ENCODE measurements at places on chromosomes 3 and 15. TPM values are rescaled to one million over a fixed set of nuclear protein-coding genes. Genes with fewer than 3 reads are reported as not detected.

GRCh38 chr3:33956206-33956605, 157.8 kb downstream of the PDCD6IP start:
- DNase-seq = no peak

DNA sequence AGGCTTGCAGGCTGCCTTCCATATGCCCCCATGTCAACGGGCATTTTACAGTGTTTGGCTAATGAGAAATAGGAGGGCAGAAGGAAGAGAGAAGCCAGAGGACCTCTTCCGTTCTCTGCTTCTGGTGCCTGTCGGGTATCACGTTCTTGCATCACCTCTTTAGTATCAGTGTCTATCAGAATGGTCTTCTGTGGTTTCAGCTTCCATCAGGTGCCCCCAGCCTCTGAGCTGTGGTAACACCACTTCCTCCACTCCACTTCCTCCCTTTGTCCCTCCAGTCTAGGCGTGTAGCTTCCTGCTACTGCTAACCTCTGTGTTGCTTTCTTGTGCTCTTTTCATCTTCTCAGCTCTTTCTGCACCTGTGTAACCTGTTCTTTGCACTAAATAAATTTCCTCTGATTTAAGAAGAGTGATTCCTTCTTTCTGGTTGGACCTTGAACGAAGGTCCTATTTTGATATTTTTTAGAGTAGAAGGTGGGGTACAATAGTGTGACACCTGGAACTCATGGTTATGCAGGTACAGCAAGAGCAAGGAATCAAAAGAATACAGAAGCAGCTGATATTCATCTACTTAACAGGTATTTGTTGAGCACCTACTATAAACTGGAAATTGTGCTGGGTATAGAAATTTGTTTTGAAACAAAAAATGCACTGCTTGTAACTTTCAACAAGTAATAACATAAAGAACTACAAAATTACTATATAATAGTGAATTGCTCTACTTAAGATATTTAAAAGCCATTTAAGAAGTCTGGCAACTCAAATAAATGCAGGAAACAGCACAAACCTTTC, 27.4 kb upstream of the FOXB1 start:
- no peak for DNase-seq

DNA sequence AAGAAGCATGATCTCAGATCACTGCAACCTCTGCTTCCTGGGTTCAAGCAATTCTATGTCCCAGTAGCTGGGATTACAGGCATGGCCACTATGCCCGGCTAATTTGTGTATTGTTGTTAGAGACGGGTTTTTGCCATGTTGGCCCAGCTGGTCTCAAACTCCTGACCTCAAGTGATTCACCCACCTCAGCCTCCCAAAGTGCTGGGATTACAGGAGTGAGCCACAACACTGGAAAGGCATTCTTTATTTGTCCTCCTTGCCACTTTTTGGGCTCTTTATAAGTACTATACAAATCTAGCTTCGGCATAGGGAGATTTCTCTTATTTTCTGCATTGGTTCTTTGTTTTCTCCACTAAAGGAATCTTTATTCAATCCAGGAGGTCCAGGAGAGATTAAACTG, 18.6 kb downstream of the CMTM8 start:
- no peak for DNase-seq

- no peak for DNase-seq
These were observed 22.8 kb upstream of the TM2D3 start for GRCh38 chr15:101675015-101675414.

DNA sequence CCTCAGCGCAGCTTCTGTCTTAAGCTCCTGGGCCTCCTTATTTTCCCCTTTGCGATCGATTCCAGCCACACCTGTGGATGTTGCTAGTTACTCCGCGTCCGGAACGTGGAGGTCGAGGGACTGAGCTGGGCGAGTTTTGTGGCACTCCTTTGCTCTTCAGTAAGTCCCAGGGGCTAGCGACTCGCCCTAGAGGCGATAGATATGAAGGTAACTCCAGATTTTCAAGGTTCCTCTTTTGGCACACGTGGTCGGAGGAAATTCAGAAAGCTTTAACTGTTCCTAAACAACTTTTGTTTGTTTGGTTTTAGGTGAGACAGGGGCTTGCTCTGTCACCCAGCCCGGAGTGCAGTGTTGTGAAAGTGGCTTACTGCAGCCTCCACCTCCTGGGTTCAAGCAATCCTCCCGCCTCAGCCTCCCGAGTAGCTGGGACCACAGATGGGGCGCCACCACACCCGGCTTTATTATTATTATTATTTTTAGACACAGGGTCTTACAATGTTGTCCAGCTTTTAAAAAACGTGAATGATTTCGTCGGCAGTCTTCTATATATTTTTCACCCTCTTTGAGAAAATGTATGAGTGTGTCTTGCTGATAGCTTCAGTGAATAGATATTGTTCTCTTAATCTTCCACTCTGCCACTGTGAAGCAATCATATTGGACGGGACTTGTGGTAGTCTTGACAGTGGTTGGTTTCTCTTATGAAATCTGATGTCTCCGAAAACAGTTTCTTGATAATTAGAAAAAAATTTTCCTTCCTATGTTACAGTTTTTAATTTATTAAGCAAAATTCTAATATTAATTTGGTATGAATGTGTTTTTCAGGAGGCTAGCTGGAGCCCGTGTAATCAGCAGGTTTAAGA, 785 bp downstream of the MFSD1 start:
- no peak for DNase-seq

DNA sequence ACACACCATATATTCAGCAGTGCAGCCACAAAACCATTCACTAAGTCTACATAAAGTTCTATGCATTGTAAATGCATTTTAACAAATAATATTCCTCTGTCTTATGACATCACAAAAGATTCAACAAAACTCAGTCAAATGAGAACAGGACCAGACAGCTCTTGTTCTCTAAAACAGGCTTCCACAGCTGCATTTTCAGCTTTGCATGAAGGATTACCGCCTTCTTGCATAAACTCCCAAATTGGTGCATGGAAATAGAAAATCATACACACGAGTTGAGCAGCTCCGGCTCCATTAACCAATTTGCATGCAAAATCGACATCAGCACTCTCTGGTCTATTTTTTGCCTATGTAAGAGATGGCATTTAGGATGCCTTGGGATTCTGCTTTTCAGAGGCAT, 66.4 kb downstream of the RFTN1 start:
- no peak for DNase-seq

DNA sequence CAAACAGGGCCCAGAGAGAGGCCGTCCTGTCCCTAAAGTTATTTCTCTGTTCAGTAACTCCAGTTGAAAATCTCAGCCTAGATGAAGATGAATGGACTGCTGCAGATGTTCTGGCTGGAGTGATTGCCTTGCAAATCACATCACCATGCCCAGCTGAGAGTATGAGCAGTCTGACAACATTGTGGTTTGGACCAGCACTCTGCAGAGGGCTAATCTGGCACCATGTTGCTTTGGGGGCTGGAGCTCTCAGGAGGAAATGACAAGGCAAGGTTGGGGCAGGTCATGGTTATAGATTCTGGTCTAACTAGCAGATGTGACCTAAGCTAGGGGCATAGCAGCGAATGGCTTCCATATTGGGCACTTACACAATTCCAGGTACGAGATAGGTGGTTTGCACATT, 314.2 kb downstream of the CLSTN2 start:
- no peak for DNase-seq

DNA sequence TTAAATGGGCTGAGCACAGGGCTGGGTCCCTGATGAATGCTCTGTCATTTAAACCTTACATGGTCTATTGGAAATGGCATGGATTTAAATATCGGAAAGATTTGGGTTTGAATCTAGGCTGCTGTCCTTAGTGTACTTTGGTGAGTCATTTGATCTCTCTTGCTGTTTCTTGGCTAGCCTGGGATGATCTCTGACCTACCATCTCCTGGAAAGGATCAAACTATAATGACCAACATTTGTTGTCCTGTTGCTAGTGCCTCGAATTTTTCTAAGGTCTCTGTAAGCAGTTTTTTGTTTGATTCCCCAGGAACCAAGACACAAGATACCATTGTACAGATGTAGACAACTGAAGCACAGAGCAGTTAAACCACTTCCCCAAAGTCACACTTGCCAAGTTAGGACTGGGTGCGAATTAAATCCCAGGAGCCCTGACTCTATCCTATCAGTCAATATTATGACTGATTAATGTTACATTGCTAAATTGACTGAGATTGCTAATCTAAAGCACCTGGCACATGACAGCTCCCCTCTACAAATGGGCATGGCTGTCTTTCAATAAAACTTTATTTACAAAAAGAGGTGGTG, 244.9 kb upstream of the MCTP2 start:
- DNase-seq = no peak

- DNase-seq = no peak
These were observed 17.4 kb upstream of the RAF1 start for GRCh38 chr3:12681089-12681942.

GRCh38 chr15:39543651-39544050, 37.2 kb upstream of the THBS1 start:
- peak; percentile 36 for DNase-seq

DNA sequence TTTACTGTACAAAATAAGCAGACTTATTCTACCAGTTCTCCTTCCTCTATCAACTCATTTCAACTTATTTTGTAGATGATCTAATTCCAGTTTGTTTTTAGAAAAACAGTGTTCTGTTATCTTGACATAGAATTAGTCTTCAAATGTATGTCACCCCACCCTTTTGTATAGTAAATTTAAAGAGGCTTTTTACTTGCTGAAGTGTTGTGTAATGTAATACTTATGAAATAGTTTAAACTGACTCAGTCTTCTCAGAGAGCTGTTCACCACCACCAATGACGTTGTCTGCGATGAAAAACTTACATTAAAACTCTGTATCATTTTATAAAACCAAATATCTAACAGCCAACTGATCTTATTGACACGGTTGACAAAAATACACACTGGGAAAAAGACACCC, 82.9 kb downstream of the RAP2B start:
- no peak for DNase-seq

DNA sequence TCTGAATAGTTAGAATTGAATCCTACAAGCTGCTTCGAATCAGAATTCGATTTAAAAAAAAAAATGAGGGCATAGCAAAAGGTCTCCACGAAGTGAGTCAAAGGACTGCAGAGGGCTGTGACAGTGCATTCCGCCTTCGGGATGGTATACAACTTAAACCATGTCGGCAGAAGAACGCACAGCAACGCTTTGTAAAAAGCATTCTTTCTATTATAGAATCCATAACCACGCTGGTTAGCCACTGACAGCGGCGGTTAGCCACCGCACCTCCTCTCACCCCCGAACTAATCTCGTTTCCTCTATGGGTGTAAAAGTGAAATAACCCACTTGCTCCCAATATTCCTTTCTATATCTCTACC, 664 bp upstream of the PIK3CA start:
- DNase-seq = peak; percentile 51

GRCh38 chr3:175274474-175275218, 415.5 kb downstream of the NAALADL2 start:
- no peak for DNase-seq

DNA sequence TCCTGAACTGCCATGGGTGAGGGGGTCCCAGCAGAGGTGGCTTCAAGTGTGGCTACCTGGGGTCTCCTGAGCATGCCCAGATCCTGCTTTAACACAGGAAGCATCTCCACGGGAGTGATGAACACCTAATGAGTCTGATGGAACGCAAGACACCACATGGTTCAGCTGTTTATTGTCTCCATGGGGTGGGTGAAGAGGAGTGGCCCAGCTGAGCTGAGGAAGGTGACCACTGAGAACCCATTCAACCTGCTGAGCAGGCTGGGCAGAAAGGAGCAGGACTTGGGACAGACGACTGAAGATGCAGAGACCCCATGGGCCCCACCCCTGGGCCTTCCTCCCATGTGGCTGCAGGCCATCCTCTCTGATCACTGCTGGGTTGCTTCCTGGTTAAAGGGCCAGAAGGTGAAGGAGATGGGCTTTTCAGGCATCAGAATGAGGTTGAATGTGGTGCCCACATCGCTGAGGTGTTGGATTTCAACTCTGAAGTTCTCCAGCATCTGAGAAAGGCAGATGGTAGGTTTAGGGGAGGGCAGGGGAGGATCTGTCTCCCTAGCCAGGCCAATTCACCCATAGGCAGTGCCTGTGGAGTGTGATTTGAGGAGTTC, 29.7 kb downstream of the CYP11A1 start:
- no peak for DNase-seq

DNA sequence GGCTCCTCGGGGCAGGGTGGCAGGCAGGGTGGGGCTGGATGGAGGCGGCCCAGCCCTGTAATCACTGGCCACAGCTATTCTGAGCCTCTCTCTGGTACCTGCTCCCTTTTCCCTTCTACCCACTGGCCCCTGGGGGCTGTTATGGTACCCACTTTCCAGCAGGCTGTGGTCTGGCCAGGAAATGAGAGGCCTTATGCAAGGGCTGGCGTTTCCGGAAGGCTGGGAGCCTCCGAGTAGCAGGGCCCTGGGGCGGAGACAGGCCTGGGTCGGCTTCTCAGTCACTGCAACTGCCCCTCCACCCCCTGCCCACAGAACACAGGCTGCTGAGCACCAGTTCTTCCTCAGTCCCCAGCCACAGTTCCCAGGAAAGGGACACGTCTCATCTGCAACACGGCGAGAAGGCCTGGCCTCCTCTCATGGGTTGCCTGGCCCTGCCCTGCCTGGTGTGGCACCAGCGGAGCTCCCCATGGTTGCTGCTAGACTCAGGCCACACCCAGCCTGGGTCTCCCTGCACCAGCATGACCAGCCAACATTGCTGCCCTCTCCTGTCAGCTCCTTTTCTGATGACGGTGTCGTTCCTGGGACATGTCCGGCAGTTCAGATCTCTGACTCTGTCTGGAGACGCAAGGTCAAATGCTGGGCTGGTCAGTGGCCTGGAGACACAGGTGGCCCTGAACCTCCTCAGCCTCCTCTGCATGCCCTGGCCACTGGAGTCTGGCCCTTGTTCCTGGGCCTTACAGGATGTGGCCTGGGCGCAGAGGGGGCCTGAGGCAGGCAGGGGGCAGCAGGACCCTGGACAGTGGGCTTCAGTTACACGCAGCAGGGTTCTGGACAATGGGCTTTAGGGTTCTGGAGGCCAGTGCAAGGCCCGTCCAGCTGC, 6.5 kb downstream of the CHST13 start:
- no peak for DNase-seq

GRCh38 chr3:48919215-48920138, 835 bp downstream of the ARIH2 start:
- DNase-seq = peak; percentile 46

GRCh38 chr3:112084980-112085705, 1.0 kb upstream of the C3orf52 start:
- no peak for DNase-seq

- no peak for DNase-seq
These were observed 84.8 kb downstream of the PPCDC start for GRCh38 chr15:75107908-75108838.

- no peak for DNase-seq
These were observed 524.2 kb upstream of the LMCD1 start for GRCh38 chr3:7977245-7978086.

GATA2 gene
- total RNA-seq = 0.09 TPM

DGKG gene
- total RNA-seq = 0.37 TPM

MINAR1 gene
- 1.5 TPM for total RNA-seq

C3orf49 gene
- not detected for total RNA-seq

DISP2 gene
- 0.06 TPM for total RNA-seq

Data from neural progenitor cell (in vitro differentiated cells).